Epithelial cell of esophagus (primary cell): ENCODE measurements at places on chromosomes 7 and 10.

GRCh38 chr7:128725531-128725930 is 13.6 kb upstream of the CALU start:
- no peak for DNase-seq

DNA sequence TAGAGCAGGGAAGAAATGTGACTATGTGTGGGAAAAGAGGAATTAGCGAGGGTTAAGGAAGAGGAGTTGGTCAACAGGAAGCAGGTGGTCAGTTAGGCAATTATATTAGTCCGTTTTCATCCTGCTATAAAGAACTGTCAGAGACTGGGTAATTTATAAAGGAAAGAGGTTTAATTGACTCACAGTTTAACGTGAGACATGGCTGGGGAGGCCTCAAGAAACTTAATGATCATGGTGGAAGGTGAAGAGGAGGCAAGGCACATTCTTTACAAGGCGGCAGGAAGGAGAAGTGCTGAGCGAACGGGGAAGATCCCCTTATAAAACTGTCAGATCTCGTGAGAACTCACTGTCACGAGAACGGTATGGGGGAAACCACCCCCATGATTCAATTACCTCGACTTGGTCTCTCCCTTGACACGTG is 35.0 kb downstream of the RAMP3 start:
- no peak for DNase-seq

DNA sequence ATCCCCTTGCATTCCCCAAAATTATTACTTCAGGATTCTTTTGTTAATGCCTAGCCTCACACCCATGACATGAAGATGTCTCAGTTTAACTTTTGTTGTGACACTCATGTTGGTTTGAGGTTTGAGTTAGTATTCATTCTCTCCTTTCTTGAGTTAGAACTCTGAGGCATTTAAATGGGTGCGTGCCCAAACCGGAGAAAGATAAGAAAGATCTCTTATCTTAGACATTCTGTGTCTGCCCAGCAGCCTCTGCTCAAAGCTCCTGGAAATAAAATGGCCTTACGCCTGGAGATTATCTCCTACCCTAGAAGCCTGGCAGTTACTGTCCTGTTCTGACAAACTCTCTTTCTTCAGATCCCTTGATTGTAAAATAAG is 26.3 kb downstream of the WBP1L start:
- no peak for DNase-seq

GRCh38 chr10:47383261-47384147 is 589 bp downstream of the ZNF488 start:
- DNase-seq = peak; percentile 18

DNA sequence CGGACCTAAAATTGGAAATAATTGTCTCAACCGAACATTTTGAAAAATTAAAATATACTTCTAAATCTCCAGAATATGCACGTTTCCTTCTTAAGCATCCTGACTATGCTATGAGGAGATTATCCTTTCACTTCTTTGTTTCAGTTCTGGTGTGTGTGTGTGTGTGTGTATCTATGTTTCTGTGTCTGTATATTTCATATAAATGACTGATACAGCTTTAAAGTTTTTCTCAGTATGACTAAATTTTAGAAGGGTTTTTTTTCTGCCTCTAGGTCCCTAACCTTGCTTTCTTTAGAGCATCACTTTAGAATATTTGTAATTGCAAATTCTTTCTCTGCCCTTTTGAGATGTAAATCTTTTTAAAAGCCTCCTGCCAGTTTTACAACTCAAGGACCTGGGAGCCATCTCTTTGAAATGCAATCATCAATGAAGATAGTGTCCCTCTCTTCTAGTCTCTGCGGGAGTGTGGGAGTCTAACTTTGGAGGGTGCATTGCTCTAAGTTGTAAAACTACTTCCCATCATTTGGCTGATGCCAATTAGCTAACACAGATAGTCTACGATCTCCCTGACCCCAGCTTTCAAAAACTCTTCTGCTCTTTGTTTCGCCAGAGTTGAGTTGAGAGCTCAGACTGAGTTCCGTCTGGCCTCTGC is 782.0 kb upstream of the ZWINT start:
- DNase-seq = no peak
